Inflammatory macrophage treated with lipopolysaccharide for 1 hour (primary cell): ENCODE measurements at places on chromosomes 5 and 9.

DNA sequence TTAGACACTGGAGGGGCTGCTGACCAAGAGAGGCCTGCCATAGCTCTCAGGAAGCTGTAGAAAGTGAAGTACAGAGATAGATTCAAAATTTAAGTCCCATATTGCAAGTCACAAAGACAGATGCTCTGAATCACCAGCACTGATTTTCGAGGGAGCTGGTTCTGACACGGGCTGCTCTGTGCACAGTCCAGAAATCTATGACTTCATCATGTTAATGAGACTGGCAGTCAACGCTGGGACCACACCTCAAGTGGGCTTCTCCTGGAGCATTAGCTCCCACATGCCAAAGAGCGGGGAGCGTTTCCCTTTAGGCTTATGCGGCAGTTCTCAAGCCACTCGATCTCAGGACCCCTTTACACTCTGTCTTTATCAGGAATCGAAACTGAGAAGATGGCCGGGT is 34.2 kb upstream of the FAT2 start:
- no peak for DNase-seq

DNA sequence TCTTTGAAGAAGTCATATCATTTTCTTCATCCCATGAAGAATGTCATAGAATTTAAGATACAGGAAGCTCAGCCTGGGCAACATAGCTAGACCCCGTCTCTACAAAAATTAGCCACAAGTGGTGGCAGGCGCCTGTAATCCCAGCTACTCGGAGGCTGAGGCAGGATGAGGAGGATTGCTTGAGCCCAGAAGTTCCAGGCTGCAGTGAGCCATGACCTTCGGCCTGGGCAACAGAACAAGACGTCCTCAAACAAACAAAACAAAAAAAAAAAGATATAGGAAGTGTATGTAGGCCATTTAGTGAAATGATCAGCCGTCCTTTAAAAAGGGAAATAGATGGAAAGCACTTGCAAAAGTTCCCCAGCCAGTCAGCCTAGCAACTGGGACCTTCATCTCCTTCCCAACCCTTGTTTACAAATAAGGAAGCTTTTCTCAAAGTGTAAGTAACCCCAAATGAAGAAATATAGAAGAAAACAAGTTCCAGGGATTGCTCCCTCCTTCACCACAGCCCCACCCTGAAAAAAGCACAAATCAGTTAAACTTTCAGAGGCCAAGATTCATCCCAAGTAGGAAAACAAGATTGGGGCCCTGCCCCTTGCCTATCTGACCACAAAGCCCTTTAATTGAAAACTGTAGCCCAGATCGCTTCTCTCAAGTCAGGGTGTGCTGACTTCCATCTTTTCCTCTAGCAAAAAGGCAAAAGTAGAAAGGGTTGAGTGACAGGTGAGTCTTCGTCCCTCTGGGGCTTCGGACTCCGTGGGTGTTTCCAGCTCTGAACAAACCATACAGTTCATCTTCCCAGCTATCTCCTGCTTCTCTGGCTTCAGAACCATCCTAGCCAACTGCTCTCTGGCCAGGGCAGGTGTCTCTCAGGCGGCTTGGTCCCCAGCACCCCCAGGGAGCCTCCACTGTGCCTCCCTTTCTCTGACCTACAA is 1.2 kb downstream of the SLC31A2 start:
- peak; percentile 91 for DNase-seq

DNA sequence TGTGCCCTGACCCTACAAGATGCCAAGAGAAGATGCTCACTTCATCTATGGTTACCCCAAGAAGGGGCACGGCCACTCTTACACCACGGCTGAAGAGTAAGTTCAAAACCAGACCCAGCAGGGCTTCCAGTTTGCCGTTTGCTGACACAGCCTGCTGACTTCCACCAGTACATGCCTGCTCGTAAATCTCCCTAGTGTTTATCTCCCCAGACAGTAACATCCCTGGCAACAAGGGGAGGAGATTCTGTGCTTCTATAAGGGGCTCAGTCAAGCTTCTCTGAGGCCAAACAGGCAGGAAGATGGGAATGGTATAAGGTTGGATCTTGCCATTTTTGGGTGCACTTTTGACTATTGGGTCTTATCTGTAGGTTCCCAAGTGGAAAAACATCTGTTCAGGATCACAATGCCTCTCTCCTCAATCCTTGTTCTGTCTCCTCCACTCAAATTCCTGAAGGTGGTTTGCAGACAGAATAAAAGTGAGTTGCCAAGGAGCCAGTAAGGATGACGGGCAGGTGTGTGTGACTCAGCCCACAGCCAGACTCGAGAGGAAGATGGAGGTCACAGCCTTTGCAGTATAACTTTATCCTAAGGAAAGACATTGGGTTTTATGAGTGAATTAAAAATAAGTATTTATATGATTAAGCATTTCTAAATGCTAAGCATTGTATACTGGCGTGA is 1.9 kb downstream of the MLANA start:
- DNase-seq, result no peak

- DNase-seq, result no peak
Observed at GRCh38 chr9:131676431-131676972, 63.4 kb downstream of the RAPGEF1 start.

DNA sequence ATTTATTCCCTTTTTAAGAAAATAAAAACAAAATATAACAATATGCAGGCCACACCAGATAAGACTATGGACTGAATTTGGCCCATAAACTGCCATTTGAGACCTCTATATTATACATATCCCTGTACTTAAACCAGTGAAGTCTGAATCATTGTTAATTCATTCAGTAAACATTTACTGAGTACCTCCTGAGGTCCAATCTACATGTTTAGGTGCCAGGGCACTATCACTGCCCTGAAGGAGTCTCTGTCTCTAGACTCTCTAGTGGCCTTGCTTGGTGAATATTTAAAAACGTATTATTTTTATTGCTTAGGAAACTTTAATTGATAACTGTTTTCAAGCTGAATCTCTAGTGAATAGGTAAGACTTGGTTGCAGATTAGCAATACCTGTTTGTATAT is 74.7 kb upstream of the ELL2 start:
- no peak for DNase-seq

DNA sequence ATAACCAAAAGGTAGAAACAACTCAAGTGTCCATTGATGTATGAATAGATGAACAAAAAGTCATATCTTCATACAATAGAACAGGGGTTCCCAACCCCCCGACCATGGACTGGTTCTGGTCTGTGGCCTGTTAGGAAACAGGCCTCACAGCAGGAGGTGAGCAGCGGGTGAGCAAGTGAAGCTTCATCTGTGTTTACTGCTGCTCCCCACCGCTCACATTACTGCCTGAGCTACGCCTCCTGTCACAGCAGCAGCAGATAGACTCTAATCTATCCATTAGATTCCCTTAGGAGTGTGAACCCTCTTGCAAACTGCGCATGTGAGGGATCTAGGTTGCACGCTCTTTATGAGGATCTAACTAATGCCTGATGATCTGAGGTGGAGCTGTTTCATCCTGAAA is 478.0 kb downstream of the BRINP1 start:
- DNase-seq, result no peak

GRCh38 chr5:15948190-15948589 is 231.4 kb downstream of the MARCHF11 start:
- DNase-seq, result no peak

- DNase-seq, result peak; percentile 40
Observed at GRCh38 chr5:135569755-135570452, 8.9 kb downstream of the CXCL14 start.

DNA sequence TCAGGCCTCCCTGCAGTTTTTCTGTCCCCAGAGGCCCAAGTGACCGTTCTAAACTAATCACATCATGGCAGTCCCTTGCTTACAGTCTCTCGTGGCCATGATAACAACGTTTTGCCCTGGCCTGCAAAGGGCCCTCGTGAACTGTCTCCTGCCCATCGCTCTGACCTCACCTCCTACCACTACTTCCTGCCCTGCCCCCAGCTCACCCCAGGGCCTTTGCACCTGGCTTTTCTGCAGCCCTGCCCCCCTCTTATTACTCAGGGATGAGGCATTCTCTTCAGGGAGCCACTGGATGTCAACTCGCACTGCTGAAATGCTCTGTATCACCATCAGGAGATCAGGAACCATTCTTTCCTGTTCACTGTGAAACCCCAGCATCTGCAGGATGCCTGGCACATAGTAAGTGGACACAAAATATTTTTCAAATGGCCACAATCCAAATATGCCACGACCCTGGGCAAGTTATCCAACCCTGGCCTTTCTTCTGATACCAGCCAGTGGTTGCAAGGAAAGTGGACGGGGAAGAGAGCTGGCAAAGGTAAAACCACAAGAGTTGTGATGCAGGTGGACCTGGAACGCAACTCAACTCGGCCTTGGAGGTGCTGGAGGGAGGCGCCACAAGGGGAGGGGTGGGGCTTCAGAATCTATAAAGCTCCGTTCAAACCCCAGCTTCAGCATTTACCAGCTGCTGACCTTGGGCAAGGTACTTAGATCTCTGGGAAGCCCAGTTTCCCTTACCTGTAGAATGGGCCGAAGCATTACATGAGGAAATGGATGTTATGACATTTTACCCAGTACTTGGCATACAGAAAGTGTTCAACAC is 1.7 kb downstream of the SNCB start:
- no peak for DNase-seq

DNA sequence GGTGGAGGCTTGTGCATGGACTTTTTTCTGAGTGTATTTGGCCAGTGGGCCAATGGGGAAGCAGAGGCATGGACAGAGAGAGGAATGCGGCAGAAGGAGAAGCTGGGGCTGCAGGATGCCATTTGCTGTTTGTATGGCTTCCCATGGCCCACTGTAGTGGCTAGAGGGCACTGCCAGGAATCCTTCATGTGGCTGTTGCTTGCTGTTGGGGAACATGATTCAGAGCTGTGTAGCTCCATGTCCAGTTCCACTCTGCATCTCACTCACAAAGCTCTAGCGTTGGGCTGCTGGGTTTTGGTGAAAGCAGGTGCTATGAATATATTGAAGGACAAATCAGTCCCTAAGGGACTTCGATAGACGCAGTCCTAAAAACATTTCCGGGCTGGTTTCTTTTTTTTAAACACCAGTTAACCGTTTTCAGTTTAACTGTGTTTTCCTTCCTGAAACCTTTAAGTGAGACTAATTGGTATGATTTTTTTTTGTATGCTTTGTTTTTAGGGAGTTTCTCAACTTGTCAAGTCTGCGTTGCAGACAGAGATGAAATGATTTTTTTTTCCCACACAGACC is 51.3 kb downstream of the SLC22A5 start:
- no peak for DNase-seq

DNA sequence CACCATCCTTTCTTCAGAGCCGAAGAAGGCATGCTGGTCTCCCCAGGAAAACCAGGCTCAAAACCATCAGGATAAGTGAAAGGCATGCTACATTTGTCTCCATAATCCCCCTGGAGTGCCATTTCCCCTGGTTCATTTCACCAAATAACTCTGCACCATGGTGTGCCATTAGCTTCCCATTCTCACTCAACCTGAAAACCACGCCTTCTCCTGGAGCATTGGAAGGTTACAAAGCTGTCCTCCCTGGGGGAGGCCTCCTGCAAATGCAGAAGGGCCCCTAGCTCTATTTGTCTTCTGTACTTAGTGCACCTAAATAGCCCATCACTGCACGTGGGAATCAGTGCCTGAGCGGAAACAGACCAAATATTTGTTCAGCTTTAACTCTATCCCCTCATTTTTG is 90.2 kb upstream of the ICE1 start:
- no peak for DNase-seq

GRCh38 chr5:83104021-83104420 is 26.7 kb downstream of the XRCC4 start:
- DNase-seq, result no peak

GRCh38 chr9:109473329-109473728 is 24.8 kb downstream of the PTPN3 start:
- DNase-seq, result no peak

GRCh38 chr5:27855491-27855890 is 817.1 kb upstream of the CDH9 start:
- DNase-seq, result no peak

DNA sequence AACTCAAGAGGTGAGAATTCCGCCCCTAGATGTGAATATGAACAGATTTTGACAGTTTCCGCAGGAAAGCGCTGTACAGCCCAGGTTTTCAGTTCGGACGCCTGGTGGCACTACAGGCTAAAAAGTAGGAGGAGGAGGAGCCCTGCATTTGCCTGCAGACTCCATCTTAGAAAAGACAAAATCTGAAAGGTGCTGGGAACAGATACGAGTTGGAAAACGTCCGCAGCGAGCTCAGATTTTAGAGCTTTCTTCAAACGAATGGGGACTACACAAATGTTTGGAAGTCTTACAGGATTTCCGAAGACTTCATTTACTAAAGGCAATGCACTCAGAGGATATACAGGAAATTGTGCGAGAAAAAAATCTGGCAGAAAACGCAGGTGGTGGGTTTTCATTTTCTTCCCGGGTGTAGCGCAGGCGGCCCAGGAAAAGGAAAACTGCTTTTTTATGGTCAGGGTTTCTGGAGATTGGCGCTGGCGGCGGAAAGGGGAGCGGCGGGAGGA is 9.9 kb upstream of the PCDHB2 start:
- DNase-seq, result no peak

DNA sequence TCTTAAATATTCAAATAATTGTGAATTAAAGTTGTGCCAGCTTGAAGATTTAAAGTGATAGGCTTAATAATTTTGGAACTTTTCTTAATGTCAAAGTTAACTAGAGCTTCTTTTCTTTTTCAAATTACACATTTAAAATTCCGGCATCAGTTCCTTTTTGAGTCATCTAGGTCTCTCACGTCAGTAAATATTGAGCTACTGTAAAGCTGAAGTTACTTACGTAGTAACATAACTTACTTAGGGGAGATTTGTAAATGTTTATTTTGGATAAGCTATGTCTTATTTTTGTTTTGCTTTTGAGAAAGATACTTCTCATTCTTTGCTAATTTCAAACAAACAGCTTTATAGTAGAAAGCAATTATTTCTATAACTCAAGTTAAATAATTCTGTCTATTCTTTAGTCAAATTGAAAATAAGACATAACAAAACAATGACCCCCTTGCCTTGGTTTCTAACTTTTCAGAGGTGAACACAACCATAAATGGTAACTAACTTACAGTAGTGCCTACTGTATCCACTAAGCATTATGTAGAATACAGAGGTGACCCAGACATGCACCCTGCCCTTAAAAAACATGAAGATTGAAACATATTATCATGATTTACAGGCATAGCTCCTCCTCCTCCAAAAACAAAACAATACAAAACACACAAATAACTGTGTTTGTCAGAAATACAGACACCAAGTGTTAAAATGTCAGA is 29.8 kb downstream of the CD274 start:
- DNase-seq, result no peak

DNA sequence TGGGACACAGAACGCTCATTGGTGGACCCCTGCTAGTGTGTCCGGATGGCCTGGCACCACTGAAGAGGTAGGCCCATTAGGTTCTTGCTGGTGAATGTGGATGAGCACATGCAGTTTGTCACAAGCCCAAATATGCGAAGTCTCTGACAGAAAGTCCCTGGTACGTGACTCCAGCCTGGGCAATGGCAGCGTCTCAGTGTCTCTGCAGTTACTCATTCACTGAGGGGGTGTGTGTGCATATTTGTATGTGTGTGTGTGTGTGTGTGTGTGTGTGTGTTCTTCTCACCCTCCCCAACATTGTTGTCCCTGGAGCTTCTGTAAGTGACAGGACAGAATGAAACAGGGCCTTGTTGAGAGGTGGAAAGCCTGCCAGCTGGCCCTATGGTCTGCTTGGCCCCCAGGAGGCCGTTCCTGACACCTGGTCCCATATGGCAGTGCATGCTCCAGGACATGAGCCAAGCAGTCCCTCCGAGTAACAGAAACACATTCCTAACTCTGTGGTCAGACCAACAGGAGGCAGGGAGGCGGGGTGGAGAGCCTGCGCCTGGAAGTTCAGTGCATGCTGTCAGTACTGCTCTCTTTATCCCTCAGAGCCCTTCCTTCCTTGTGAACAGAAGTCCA is 169.9 kb downstream of the SLC28A3 start:
- no peak for DNase-seq

- DNase-seq, result peak; percentile 98
Observed at GRCh38 chr9:99181621-99182020, 40.1 kb downstream of the ALG2 start.

GRCh38 chr9:8158574-8158973 is 359.0 kb upstream of the DMAC1 start:
- DNase-seq, result no peak
